ENCODE measurements at places on chromosomes 2 and 18. TPM values are rescaled to one million over a fixed set of nuclear protein-coding genes. Genes with fewer than 3 reads are reported as not detected.
A peak's percentile ranks its signal among the peaks of the same experiment; 100 is the strongest.

DNA sequence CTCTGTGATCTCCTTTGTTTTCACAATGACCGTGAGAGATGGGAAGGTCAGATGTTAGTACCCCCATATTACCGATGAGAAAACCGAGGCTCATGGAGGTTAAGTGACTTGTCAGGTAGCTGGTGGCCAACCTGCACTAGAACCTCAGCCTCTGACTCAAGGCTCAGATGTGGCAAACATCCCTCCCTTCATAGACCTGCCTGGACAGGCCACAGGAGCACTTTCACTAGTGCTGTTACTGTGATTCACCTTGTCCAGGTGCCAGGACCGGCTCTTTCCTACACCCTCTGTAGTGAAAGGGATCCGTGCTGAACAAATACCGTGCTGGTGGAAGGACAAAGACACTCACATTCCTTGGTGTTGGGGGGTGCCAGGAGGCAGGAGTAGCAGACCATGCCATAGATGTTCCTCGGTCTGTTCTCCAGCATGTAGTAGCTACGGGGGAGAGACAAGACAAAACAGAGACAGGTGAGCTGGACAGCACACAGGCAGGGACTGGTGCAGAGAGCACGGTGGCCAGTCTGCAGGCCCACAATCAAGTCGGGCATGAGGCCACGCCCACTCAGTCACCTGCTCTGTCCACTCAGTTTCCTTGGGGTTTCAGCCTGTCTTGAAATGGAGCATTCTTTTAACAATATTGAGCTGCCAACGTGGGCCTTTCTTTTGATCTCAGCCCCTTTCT lies 65.9 kb downstream of the EDAR start:
- DNase-seq = no peak

DNA sequence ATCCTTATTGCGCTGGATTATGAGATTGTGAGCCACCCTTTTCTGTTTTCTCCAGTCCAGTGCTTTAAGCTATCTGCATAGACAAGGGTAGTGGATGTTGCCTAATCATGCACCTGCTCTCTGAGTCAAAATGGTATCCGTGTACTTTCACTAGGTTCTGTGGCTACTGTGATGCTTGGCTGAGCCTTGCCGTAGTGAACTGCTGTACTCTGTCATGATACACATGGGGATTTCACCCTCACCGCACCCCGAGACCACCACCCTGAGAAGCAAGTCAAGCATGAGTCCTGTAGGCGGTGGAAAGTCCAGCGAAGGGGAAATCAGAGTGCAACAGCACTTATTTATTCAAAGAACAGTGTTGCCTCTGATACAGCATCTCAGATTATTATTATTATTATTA lies 55.0 kb downstream of the ARHGAP25 start:
- DNase-seq = no peak

- no peak for DNase-seq
These were observed 26.3 kb downstream of the EFR3B start for GRCh38 chr2:25068217-25068616.

DNA sequence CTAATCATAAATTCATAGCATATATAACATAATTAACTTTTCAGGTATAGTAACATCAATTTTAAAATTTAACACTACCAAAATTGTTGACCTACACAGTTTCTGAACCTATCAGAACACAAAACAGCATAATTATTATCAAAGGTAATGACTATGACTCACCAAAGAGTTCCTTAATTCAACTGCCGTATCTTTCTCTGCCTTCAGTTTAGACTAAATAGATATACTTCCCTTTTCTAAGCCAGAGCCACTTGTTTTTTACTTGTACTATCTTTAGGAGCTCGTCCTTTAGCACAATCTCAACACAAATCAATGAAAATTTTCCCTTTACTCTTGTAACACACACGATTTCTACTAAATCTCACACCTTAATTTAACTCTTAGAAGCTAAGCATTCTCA lies 54.4 kb downstream of the CCDC88A start:
- DNase-seq = no peak

DNA sequence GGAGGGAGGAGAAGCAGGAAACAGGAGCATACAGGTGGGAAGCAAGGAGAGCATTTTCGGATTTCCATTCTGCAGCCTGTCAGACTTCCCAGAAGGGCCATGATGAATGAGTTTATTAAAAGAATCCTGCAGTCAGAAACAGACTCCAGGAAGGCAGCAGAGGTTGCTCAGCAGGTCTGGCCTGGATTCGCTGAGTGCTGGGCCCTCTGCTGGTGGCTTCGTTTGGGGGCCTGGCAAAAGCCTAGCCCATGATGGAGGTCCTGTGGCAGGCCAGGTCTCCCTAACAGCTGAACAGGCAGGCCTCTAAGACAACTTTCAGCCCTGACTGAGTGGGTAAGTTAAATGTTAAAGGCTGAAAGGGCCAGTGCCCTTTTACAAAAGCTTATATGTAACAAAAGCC lies 108.2 kb upstream of the CAPN13 start:
- no peak for DNase-seq

DNA sequence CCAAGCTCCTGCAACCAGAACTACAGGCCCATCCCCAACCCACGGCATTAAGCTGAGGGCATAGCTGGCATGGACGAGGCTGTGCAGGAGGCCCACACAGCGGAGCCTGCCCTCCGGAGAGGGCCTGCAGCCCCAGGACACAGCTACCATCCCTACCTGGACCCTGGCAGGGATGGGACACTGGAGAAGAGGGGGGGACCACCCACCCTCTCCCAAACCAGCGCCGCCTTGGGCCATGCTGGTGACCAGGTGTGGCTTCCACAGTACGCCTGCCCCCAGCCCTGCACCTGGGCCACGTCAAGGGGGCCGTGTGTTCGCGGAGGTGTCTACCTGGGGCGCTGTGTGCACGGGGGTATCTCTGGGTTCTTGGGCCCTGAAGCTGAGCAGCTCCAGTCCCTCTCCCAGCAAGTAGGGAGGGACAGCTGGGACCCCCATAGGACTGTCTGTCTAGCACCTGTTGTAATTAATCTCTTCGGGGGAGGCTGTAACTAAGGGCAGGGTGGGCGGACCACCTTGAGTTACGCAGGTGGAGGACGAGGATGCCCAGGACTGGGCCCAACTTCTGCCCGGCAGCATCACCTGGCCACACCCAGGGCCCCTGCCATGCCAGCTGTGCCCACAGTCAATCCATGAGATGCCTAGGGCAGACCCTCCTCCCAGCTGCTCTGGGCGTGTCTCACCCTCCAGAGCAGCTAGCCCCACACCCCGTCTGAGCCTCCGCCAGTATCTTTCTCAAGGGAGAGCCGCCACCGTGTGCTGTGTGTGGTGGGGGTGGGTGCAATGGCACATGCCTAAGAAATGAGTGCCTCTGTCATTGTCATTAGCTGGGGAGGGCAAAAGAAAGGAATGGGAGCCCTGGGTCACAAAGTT lies 18.3 kb downstream of the HS6ST1 start:
- no peak for DNase-seq

DNA sequence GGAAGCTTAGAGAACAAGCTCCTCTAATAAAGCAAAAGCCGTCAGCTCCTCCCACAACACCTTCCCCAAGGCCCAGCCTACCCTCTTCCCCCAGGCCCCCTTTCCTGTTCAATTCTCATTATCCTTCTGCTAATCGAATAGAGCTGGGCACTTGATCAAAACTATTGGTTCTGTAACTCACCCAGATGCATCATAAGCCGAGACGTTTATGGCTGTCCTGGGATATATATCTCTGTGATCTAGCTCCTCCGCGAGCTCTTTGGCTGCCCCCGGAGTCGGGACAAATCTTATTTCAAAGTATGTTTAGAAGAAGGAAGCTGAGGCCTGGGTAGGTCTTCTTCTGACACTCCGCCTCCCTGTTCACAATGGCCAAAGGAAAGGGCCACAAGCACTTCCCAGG lies 88.3 kb upstream of the KLHL29 start:
- no peak for DNase-seq

GRCh38 chr2:52955079-52955478 lies 812.5 kb upstream of the CHAC2 start:
- no peak for DNase-seq

DNA sequence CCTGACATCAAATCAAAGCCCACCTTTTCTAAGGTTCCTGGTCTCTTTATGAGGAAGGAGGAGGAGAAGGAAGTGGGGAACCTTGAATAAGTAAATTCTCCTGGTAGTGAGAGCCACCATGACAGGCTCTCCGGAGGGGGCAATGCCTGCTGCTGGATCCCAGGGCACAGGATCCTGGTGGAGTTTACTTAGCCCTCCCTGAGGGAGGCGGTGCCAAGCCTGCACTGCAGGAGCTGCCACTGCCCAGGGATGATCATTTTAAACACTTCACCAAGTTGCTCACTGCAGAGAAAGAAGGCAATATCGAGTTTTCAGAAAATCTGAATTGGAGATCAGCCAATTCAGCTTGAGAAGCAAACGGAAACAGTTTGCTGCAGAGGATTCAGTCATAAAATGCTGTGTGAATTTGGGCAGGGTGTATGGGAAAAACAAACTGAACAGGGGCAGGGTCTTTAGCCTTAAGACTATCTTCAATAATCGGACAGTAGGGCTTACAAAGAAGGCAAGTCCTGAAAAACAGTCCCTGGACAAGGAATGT lies 200.7 kb downstream of the RAD51AP2 start:
- DNase-seq = no peak

The TRIM43 gene
- 0.12 TPM for polyA plus RNA-seq

- DNase-seq = no peak
These were observed 109.5 kb downstream of the CDC42EP3 start for GRCh38 chr2:37561615-37562569.

- no peak for DNase-seq
These were observed 43.4 kb downstream of the PLEKHA3 start for GRCh38 chr2:178523596-178524134.

DNA sequence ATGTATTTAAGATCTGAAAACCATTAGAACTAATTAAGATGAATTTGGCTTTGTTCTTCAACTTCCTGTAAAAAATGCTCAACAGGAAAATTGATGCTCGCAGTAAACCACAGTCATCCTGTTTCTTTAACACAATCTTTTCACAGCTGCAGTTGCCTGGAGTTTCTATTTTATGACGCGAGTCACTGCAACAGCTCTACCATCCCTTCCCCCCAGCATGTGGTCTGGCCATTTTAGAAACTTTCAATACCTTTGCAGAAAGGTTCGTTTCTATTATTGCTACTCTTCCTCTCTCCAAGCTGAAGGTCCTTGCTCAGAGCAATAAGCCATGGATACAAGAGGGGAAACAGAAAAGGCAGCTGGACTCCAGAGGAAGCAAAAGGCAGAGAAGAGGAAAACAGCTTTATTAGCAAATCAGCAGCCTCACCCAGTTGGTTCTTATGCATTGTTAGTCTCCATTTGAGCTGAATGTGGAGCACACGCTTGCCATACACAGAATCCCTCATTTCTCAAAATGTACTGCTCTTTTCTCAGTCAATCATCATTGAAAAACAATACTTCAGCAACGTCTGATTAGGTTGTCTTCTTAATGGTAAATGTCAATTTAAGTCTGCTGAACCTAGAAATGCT lies 3.9 kb downstream of the WIPF1 start:
- peak; percentile 61 for DNase-seq

- no peak for DNase-seq
These were observed 5.4 kb downstream of the HS6ST1 start for GRCh38 chr2:128313091-128313836.

- DNase-seq = no peak
These were observed at the start of gene GPR55 for GRCh38 chr2:230924470-230925341. GPR55 (minus strand) TSS chr2:230925242; CDS start chr2:230910962, 14,280 bp downstream.

DNA sequence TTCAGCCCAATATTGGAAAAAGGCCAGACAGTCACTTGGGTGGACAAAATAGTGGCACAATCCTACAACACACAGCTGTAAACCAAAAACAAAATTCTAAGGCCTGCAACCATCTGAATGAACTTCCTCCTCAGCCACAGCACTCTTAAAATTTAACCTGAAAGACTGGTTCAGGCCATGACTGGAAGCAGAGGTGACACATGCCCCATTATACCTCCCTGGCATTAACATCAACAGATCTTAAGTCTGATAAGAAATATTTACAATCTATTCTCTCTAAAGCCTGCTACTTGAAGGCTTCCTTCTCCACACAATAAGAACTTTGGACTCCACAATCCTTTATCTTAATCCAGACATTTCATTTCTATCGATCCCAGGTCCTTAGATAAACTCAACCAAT lies 192.4 kb upstream of the LRP1B start:
- DNase-seq = no peak

The RGPD4 gene
- 0.06 TPM for polyA plus RNA-seq

- no peak for DNase-seq
These were observed 215.3 kb downstream of the ZFP36L2 start for GRCh38 chr2:43011158-43011491.

- DNase-seq = no peak
These were observed 366.0 kb upstream of the CNTNAP5 start for GRCh38 chr2:123659120-123659519.

DNA sequence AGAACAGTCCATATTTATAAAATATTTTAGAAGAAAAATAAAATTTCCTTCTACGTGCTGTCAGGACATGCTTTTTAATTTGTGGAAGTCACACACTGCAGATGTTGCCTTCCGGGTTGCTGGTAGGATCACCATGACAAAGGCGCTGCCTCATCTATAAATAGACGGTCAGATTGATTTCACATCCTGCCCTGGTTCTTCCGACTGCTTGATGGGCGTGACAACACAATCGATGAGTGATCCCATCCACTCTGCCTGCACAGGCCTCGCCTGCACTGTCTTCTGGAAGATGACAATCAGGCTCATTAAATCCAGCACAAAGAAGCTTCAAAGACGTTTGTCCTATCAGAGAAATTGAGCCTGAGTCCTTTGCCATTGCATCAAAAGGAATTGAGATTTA lies 318.9 kb upstream of the TRIB2 start:
- no peak for DNase-seq

GRCh38 chr18:31373641-31374040 lies 2.9 kb upstream of the DSG4 start:
- no peak for DNase-seq

The OTOS gene
- polyA plus RNA-seq = 0.46 TPM

DNA sequence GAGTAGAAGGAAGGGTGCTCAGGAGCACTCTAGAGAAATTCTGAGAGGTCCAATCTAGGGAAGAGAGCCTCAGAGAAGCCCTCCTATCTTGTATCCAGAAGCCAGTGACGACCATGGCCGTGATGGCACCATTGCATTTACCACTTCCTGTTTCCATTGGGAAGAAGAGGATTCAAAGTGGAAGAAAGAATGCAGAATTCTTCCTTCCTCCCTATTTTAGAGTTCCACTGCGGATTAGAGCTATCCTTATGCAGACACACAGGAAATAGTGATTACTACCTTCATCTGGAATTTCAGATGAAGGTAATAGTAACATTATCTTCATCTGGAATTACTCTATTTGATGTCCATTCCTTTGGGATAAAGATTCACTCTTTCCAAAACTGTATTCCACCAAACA lies 45.6 kb upstream of the PCBP1 start:
- DNase-seq = no peak

- no peak for DNase-seq
These were observed 39.1 kb downstream of the MRPL35 start for GRCh38 chr2:86238354-86238753.

DNA sequence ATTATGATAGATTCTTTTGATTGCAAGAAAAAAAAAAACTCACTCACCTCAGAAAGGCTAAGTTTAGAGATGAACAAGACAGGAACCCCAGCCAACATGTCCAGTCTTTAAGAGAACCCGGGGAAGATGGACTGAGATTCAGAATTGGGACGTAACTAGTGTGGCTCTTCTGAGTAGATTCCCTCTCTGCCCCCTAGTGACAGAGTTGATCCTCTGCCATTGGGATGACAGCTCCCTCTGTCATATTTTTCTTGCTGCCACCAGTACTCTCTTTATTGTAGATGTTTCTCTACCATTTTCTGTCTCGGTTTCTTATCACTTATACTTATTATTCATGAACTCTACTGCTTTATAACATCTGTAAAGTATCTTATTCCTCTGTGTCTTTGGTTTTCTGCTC lies 77.7 kb downstream of the GULP1 start:
- DNase-seq = no peak

The CXCR2 gene
- polyA plus RNA-seq = 0.41 TPM

The IL36B gene
- polyA plus RNA-seq = not detected

The MARCHF4 gene
- 0.08 TPM for polyA plus RNA-seq

- DNase-seq = no peak
These were observed 279.7 kb downstream of the SRBD1 start for GRCh38 chr2:45331410-45331786.
